ENCODE measurements at places on chromosomes 2 and 18.

DNA sequence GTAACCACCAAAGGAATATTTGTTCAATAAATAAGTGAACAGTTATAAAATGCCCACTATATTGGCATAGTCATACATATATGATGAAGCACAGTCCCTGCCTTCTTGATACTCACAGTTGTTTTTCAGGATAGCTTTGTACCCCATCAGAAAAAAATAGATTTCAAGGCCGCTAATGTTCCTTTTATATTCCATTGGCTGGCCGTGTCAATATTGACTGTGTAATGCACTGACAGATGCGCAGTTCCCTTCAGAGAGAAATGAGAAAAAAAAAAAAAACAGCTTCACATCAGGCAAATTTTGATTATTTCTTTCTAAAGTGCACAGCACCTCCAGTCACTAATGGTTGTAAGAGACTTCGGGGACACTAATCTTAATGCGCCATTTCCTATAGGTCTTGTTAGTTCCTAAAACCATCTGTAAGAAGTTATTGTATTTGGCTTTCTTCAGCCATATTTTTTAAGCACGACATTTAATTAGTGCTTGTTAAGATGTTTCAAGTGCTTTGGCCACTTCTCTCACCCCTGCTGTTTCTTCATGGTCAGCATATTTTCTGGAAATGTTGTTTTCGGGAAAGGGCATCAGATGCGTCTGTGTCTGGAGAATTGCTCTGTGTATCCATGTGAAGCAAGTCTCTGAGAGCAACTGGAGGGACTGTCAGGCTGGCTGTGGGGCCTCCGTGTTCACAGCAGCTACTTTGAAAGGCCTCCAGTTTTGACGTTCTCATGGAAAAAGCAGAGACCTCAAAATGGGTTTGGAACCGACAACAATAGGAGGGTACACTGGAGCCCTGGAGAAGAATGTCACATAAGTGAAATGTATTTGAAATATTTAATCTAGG is 378.3 kb downstream of the MTX2 start:
- no peak for DNase-seq

- no peak for DNase-seq
Measured at GRCh38 chr2:50004667-50005066, 850.4 kb upstream of the FSHR start.

- no peak for DNase-seq
Measured at GRCh38 chr2:85401464-85401805, 8.7 kb downstream of the CAPG start.

DNA sequence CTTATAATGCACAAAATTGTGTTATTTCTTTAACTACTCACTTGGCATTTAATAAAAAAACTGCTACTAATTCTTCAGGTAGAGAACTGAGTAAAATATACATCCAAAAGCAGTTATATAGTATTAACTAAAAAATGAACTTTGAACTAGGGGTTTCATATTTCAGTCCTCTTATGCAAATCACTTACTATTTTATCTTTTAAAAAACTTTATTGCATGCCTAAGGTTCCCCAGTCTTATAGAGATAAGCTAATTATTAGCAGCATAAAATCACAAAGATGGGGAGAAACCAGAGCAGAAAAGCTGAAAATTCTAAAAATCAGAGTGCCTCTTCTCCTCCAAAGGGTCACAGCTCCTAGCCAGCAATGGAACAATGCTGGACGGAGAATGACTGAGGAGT is 228.0 kb downstream of the CALCRL start:
- no peak for DNase-seq

DNA sequence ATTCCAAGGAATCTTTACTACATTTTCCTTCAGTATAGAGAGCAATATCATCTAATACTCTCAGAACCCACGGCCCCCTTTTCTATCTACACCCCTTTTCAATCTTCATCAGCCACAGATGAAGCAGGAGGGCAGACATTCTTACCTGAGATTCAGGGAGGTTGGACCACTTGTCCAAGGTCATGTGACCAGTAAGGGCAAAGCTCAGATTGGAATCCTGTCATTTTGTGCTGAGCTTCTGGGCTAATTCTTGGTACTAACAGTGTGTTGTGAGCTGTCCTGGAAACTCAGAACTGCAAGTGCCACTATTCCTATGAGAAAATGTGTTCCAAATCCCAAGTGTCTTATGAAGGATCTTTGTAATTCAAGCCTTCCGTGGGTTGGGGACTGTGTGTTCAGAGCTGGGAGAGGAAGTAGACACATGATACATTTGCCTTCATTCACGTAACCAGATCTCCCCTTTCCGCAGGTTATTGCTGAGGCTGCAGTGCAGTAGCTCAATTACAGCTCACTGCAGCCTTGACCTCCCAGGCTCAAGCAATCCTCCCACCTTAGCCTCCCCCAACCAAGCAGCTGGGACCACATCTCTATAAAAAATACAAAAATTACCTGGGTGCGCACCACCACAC is 3.3 kb downstream of the CHRNA1 start:
- no peak for DNase-seq

DNA sequence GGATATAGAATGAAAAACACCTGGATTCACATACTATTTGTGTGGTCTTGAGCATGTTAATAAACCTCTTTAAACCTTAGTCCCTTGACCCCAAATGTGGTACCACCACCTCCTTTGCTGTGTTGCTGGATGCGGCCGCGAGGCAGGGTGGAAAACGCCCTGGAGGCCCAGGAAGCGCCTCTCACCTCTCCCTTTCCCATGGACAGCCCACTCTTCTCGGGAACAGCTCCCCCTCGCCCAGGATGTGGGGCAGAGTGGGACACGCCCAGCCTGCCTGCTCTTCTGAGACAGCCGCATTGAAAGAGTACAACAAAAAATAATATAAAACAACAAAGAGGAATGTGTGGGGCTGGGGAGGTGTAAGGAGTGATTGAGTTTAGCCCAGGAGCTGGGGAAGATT is 549.0 kb upstream of the ID2 start:
- no peak for DNase-seq

DNA sequence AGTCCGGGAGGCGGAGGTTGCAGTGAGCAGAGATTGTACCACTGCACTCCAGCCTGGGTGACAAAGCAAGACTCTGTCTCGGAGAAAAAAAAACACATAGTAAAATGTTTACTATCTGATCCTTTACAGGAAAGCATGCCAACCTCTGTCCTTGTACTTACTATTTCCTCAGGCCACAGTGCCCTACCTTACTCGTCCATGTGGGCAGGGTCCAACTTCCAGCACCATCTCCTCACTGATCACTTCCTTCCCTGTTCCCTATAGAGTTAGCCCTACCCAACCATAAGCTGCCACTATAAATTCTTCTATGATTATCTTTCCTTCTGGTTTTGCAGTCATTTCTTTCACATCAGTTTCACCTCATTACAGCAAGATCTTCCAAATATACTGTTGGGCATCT is 136.2 kb downstream of the MYO5B start:
- no peak for DNase-seq

GRCh38 chr2:38156436-38156835 is 80.5 kb upstream of the CYP1B1 start:
- no peak for DNase-seq

DNA sequence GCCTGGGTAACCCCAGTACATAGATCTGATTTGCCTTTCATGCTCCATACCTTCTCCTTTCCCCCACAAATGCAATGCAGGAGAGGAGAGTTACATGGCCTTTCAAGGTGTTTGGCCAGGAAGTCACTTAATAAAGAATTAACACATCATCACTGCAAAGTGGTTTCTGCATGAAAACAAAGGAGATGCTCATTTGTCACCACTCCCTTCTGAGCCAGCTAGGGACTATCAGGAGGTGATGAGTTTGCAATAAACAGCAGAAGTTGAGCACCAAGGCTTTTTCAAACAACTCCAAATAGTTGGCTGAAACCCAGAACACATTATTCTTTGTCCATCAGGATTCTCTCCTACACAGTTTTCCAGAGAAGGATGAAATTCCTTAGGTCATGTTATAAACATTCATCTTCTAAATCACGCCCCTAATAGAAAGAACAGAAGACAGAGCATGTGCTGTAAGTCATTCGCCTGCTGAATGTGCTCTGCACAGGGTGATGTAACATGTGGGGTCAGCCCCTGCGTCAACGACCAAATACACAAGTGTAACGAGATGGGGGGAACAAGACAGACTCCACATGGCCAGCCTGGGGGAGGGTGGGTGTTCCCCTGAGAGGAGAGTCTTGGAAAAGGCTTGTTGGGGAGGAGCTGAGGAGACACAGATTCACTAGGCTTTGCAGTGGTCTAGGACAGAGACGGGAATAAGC is 87.3 kb upstream of the RMDN2 start:
- no peak for DNase-seq

GRCh38 chr2:233418052-233418760 is 63.9 kb downstream of the DGKD start:
- peak; percentile 80 for DNase-seq

GRCh38 chr2:48414640-48414979 is 115.3 kb upstream of the STON1 start:
- DNase-seq: no peak

DNA sequence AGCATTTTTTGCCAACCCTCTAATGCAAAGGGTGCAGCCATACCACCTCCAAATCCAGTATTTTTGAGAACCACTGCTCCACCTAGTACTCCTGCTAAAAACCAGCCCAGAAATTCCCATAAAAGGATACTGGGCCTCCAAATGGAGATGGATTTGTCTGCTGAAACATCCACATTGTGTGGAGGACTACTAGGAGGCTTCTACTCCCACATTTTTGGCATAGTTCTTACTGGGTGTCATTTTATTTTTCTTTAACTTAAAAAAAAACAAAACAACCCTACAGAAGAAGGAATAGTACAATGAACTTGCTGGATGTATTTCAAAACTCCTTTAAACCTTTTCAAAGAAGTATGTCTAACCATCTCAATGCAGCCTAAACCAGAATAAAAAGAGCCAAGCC is 219.2 kb downstream of the SRBD1 start:
- no peak for DNase-seq

GRCh38 chr2:181258720-181259119 is 198.5 kb upstream of the ITGA4 start:
- DNase-seq: no peak

GRCh38 chr2:190881598-190882410 is 1.2 kb downstream of the GLS start:
- DNase-seq: peak; percentile 47

GRCh38 chr2:144519934-144520731 is at the start of gene ZEB2:
Gene ZEB2, minus strand, starts transcription at chr2:144520119. Its CDS starts 2,769 bp downstream, at chr2:144517350.
- no peak for DNase-seq

DNA sequence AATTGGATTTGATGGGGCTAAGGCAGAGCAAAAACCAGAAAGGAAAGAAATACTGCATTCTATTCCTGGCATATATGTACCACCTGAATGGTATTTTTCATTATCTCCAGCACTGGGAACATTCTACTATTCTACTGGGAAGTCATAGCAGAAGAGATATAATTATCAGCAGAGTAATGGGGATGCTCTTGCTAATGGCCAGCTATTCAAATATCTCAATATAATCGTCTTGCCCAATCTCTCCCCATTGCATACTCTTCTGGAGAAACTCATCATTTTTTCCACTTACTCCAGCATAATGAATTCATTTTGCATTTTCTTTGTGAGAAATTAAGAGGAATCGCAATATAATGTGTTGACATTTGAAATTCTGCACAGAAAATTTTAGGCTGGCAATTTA is 1794.7 kb upstream of the PIK3C3 start:
- DNase-seq: no peak

DNA sequence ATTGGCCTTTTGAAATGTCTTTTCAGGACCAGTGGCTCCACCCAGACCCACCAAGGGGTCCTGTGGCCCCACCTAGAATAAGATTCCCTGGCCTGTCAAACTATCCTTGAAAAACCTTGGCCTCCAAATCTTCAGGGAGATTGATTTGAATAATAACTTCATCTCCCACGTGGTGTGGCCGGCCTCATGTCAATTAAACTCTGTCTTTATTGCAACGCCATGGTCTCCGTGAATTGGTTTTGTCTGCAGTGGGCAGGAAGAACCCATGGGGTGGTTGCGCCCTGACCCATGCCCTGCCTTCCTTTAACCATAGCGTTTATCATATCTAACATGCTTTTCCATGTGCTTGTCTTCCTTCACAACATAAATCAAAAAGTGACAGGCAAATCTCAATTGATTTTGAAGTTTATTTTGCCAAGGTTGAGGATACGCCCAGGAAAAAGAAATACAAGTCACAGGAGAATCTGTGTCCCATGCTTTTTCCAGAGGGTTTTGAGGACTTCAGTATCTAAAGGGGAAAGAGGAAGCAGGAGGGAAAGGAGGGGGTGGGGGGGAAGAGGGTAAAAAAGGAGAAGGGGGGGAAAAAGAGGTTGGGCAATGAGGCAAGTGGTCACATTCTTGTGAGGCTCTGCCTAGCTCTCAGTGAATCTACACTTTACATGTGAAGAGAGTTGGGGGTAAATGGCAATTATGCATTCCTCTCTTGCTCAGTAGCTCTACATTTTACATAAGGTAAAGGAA is 66.5 kb upstream of the CABLES1 start:
- DNase-seq: no peak

- DNase-seq: peak; percentile 87
Measured at GRCh38 chr2:101766871-101767739, 69.6 kb downstream of the MAP4K4 start.

- no peak for DNase-seq
Measured at GRCh38 chr18:58455314-58456188, 173.3 kb downstream of the ALPK2 start.

DNA sequence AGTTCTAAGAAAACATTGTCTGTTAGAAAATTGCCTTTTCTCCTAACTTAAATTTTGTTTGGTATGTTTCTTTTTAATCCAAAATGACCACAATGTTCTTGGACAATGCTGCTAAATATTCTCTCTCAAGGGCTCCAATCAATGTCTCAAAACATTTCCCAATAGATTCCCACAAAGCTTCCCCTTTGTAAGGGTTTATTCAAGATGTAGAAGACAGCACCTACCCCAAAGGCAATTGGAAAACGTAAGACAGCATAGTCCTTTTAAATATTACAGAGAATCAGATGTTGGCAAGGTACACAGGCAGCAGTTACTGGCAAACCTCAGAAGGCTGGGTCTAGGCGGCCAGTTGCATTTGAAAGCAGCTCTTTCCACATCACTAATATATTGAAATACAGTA is 18.3 kb upstream of the RIF1 start:
- no peak for DNase-seq

DNA sequence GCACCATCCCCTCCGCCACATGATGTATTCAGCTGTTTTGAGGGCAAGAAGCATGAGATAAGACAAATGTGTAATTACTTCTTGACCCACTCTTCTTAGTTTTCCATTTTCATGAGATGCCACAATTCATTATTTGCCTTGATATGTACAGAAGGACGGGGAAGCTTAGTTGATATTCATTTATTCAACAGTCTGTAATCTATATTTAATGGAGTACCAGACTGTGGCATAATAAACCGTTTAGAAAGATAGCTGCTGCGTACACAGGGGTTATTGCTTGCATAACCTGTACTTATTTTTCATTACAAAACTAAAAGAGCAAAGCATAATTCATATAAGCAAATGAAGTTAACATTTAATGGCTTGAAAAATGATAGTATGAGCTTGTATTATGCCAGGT is 466.4 kb upstream of the GYPC start:
- DNase-seq: no peak

GRCh38 chr2:237283131-237283928 is 130.6 kb downstream of the COL6A3 start:
- DNase-seq: no peak

DNA sequence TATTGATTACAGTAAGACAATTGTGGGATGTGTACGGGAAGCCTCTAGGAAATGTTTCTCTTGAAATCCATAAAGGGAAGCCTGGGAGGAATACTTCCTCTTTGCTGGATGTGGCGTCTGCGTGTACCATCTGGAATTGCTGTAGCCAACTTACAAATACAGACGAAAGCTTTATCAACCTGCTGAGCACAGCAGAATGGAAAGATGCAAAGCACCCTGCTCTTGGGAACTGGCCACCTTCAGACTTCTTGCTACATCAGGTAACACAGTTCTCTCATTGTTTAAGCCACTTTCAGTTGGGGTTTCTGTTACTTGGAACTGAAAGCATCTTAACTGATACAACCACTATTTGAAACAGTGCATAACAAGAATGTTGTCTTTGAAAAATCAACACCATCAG is 213.8 kb downstream of the HRH4 start:
- DNase-seq: no peak

All from dermis microvascular lymphatic vessel endothelial cell (primary cell).